ENCODE measurements at places on chromosomes 16 and 17.

DNA sequence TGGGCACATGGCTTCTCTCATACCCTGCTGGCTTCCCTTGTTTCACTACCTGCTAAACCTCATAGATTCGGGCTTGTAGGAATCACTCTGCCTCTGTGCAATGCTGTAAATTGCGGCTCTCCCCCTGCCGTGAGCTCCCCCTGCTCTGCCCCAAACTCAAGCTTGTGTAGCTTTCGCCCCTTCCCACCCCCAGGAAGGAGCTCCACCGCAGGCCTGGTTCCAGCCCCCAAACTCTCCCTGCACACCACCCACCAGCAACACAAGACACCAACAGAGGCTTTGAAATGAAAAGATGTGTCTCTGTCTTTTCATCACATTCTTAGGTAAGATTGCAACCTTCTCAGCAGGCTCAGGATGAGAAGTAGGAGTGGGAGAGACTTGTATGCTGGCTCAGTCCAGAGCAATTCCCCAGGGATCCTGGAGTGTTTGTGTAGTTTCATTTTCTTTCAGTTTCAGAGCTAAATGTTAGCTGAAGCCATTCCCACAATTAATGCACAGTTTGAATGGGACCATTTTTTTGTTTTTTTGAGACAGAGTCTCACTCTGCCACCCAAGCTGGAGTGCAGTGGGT is 14.2 kb downstream of the CX3CL1 start:
- no peak for DNase-seq

- peak; percentile 77 for DNase-seq
These were observed 406.3 kb downstream of the WWOX start for GRCh38 chr16:78505544-78506366.

- DNase-seq: no peak
These were observed 23.9 kb upstream of the CAPNS2 start for GRCh38 chr16:55542459-55543082.

DNA sequence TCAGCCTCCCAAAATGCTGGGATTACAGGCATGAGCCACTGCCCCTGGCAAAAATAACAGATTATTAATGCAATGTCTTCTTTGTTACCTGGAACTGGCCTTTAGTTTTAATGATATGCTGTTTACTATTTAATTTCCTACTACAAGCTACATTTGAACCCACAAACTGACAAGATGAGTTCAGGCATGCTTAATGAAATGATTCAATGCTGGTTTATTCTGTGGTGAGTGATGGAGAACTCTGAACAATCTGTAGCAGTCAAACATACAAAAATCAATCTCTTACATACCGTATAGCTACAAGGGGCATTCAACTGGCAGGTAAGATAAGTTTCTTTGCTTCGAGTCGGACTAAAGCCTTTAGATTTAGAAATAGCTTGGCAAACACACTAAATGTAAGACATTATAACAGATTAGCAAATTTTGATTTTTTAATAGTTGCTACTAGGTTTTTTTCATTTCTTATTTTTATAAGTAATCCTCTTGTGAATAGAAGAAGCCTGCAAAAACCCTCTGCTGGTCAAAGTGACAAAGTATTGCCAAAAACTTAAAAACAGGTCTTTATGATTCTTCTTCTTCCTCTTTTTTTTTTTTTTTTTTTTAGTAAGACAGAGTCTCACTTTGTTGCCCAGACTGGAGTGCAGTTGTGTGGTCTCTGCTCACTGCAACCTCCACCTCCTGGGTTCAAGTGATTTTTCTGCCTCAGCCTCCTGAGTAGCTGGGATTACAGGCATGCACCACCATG is 138.5 kb downstream of the SSH2 start:
- DNase-seq: no peak

GRCh38 chr17:6936370-6937028 is 59.4 kb upstream of the ALOX12 start:
- DNase-seq: no peak

DNA sequence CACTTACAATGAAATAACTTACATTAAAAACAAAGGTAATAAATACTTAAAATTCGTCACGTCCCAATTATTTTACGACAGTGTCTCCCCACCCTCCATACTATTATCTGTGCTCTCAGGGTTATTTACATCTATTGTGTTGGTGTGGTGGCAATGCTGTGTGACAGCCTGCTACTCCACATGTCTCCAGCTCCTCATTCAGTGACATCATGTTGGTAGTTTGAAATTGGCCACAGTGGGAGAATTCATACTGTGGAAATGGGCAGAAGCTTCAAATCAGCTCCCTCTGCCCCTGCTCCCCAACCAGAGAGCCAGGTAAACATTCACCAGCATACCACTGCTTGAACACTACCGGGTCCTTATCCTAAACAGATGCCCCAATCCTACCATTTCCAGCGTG is 6.3 kb downstream of the TNS4 start:
- DNase-seq: no peak

GRCh38 chr17:80415626-80416137 is 715 bp downstream of the ENDOV start:
- no peak for DNase-seq

DNA sequence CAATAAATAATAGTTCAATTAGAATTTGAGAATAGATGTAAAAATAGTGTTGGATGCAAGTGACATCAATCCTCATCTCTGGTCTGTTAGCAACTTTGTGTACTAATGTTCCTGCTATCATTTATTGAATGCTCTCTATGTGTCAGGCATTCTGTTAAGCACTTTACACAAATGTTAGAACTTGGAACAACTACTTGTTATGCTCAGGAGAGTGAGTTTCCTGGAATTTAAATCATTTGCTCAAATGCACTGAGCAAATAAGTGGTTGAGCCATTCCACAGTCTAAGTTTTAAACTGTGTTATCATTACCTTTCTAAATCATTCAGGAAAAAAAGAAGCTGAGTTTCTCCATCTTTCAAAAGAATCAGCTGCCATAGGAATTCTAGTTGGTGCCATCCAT is 1327.3 kb upstream of the GOT2 start:
- no peak for DNase-seq

DNA sequence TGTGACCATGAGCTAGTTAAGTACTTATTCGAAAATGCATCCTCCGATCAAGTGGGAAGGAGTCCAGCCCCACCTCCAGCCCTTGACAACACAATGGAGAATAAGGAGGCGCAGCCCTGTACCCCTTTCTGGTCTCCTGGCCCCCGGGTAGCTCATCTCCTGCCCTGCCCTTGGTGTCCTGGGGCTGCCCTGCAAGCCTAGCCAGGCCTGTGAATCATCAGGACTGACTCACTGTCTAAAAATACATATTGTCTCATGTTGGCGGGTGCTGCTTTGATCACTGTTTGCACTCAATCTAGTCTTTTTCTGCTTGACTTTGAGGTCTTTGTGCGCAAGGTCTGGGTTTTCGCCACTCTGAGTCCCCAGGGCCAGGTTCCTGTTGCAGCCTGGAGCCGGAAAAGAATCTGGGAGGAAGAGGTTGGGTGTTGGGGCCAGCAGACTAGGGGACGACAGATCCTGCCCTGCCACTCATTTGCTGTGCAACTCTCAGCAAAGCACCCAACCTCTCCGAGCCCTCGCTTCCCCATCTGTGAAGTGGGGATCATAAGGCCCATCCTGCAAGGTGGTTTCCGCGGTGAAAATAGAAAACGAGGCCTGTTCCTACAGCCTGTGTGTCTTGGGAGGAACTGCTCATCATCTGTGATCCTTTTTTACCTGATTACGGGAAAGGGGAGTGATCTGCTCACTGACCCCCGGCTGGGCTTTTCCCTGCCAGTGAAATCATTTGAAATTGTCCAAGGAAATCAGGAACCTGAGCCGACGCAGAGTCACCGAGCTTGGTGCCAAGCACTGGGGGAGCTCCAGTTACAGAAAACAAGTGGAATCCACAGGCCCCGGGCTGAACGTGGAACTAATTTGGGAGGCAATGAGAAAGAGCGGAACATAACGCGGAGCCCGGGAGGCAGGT is 230.4 kb downstream of the PARN start:
- DNase-seq: peak; percentile 72

DNA sequence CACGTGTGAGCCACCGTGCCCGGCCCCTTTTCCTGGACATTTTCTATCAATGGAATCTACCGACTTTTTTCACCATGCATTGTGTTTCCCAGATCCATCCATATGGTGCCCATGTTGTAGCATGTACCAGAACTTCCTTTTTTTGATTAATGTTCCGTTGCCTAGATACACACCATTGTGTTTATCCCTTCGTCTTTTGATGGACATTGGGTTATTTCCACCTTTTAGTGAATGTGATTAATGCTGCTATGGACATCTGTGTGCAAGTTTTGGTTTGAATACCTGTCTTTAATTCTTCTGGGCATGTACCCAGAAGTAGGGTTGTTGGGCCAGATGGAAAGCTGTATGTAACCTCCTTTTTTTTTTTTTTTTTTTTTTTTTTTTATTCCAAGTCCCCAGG is 79.8 kb downstream of the NT5M start:
- no peak for DNase-seq

DNA sequence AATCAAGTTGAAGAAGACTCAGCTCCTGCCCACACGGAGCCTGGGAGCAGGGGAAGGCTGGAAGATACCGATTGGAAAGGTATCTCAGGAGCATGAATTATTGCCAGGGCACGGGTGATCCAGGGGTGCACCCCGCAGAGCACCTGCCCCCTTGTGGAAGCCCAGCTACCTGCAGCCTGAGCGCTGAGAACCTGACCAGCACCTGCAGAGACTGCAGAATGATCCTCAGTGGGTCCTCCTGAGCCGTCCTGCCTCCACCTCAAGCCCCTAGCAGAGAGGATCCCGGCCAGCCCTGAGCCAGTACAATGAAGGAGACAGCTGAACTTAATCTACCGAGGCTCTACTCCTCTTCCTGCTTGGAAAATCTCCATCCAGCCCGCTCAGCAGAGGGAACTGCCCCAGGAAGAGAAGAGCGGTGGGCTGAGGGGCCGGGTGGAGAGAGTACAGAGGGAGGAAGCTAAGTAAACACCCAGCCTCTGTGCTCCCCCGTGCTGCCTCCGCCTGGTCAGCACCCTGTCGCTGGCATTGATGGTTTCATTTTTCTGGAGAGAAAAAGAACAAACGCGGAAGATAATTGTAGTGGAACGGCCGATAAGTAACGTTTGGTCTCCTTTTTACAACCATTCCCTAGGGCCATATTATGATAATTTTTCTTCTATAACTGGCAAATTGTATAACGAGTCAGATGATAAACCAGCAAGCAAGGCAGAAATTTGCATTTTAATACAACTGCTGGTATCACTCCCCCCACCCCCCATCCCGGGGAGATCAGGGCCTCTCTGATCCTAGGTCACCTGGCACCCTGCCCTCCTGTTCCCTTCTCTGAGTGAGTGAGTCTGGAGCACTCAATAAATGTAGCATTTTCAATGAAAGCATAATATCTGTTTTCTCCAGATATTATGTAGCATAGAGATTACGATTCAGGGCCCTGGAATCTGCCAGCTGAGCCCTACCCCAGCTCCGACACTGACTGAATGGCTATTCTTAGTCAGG is 204.5 kb upstream of the RPL38 start:
- no peak for DNase-seq

GRCh38 chr17:43840814-43841213 is 6.2 kb upstream of the CD300LG start:
- DNase-seq: no peak

DNA sequence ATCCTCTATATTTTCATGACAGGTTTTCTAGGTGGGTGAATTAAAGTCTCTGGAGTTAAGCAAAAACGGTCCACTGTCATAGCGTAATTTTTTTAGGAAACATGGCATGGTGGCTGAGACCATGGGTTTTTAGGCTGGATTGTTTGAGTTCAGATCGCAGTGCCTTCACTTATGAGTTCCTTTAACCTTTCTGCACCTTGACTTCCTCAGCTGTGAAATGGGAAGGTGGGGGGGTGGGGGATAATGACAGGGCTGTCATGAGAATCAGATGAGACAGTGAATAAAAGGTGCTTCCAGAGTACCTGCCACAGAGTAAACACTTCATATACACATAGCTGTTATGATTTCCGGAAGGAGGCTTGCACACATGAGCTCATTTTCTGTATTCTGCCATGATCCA is 11.8 kb downstream of the PRCD start:
- DNase-seq: no peak

GRCh38 chr17:39083270-39083669 is 68.2 kb downstream of the PLXDC1 start:
- no peak for DNase-seq

DNA sequence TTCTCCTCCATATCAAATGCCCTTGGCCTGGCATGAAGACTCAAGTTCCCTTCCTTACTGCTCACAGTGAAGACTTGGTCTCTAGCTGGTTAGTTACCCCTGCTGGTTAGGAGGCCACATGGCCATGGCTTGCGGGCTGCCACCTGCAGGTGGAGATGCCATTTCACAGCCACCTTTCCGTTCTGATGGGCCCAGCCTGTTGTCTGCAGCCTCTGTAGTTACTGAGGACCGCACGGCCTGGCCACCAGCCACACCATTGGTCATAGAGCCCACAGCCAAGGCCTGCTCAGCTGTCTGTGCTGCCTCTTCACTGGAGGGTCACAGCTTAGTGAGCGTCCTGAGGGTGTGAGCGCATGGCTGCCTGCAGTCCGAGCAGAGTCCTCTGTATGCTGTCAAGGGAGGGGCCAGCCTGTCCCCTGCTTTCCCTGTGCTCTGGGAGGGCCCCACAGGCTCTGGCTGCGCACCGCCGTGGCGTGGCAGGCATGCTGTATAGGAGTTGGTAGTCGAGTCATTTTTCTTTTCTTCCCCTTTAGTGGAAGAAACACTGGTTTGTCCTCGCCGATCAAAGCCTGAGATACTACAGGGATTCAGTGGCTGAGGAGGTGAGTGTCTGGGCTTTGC is 59.2 kb downstream of the PLD6 start:
- DNase-seq: no peak

DNA sequence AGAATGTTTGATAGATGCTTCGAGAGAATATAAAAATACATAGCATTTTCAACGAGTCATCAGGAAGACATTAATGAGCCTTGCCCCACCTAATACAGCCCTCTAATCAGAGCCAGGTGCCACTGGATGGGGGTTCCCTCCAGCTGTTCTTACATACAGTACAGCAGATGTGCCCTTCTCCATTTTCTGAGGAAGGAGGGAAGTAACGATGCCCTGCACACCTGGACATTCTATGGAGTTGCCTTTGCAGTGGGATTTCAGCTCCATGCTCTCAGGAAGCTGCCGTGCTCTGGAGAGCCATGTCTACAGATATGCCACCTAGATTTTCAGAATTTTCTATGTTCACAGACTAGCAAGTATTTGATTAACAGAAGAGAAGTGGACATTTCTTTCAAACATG is 36.3 kb downstream of the CDRT15 start:
- DNase-seq: no peak

DNA sequence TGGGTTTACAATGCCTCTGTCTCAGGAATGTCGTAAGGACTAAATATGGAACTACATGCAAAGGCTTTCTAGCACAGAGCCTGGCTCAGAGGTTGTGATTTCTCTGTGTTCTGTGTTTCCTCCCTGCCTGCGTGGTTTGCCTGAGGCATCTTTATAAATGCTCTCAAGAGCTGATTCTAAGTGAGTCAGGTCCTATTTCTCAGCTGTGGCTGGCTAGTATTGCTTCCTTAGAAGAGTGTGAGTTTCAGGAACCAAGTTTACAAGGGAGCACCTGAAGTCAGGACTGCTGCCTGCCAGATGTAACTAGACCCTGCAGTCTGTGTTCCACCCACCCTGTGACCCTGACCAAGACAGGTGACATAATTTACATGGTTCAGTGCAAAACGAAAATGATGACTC is 8.0 kb upstream of the CCL1 start:
- no peak for DNase-seq
